ENCODE measurements at places on chromosomes 5 and 9.
A peak's percentile ranks its signal among the peaks of the same experiment; 100 is the strongest.

DNA sequence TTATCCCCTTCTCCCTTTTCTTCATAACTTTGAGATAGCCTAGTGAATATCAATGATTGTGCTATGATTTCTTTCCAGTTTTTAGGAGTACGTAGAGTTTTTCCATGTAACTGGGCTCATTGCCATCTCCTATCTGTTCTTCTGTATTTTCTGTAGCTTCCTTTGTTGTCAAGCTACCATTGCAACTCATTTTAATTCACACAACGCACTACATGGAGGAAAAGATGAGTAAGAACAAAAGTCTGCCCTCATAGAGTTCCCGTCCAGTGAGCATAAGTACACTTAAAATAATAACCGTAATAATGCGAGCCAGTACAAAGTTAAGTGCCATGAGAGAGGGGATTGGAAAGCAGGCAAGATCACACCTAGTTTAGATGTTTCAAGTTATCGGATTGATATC lies 177.7 kb downstream of the PAM start:
- DNase-seq, result no peak

GRCh38 chr5:36561601-36562000 lies 44.8 kb upstream of the SLC1A3 start:
- DNase-seq, result no peak

GRCh38 chr5:133403741-133404364 lies 208.5 kb downstream of the FSTL4 start:
- no peak for DNase-seq

DNA sequence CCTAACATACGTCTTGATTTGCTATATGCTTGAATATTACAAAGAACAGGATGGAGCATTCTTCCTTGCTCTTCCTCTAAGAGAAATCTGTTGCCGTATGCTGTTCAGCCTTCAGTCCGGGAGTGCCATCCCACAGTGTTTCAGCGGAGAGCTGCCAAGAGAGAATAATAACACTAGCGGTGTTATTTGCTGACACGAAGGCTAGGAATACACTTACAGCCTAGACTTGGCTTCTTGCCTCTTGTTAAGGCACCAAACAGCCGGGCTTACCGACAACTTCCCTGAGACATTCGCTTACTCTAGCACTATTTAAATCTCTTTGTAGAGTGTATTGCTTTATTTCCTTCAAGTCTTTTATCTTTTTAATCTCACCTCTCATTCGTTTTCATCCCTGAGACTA lies 31.4 kb downstream of the KCTD16 start:
- no peak for DNase-seq

DNA sequence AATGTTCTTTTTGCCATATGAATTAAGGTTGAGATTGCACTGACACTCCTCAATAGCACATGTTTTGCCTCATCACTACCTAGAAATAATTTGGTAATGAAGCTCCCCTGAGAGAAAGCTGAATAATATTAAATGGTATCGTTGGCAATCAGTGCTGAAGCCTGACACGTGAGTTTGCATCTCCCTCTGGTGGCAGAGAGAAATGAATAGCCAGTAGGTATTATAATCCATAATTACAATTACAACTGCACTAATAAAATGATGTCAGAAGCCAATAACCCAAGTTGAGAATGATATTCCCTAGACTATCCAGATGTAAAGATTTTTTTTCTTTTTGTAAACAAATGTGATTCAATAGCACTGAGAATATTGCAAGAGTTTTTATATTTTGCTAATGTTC lies 700.3 kb downstream of the PTPRD start:
- DNase-seq, result no peak

DNA sequence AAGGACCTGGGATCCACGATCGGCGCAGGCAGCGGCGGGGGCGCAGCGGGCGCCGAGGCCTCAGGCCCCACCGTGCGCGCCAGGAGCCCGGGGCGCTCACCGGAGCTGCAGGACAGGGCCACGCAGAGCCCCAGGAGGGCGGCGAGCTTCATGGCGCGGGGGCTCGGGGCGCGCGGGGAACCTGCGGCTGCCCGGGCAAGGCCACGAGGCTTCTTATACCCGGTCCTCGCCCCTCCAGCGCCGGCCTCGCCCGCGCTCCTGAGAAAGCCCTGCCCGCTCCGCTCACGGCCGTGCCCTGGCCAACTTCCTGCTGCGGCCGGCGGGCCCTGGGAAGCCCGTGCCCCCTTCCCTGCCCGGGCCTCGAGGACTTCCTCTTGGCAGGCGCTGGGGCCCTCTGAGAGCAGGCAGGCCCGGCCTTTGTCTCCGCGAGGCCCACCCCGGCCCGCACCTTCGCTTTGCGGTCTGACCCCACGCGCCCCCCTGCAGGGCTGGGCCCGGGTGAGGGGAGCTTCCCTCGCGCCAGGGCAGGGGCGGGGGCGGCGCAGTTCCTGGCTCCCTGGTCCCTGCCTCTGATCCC lies at the start of gene SCGB3A1:
TSS of gene SCGB3A1 (minus strand) at position 189 of the 577 bp plus-strand sequence. CDS start at position 152, 37 bp downstream.
- DNase-seq, result no peak

- no peak for DNase-seq
These were observed 4.5 kb downstream of the NDUFS6 start for GRCh38 chr5:1805736-1806135.

DNA sequence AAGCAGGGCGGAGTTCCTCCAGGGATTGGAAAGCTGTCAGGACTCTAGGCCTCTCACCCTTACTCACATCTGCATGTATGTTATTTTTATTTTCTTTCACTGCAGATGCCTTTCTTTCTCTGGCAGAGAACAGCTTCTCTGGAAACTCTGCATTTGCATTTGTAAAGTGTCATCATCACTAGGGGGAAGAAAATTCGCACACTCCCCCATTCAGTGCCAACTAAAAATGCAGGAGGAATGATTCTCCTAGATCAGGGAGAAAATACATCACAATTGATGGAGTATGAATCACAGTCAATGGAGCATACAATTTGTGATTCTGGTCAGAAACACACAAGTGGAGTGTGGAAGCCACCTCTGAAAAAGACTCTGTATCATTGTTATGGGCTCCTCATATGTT lies 351.4 kb upstream of the FTMT start:
- no peak for DNase-seq

- no peak for DNase-seq
These were observed 83.0 kb downstream of the ZNF462 start for GRCh38 chr9:106945727-106946660.

GRCh38 chr5:86979811-86980411 lies 287.8 kb upstream of the RASA1 start:
- DNase-seq, result peak; percentile 49

DNA sequence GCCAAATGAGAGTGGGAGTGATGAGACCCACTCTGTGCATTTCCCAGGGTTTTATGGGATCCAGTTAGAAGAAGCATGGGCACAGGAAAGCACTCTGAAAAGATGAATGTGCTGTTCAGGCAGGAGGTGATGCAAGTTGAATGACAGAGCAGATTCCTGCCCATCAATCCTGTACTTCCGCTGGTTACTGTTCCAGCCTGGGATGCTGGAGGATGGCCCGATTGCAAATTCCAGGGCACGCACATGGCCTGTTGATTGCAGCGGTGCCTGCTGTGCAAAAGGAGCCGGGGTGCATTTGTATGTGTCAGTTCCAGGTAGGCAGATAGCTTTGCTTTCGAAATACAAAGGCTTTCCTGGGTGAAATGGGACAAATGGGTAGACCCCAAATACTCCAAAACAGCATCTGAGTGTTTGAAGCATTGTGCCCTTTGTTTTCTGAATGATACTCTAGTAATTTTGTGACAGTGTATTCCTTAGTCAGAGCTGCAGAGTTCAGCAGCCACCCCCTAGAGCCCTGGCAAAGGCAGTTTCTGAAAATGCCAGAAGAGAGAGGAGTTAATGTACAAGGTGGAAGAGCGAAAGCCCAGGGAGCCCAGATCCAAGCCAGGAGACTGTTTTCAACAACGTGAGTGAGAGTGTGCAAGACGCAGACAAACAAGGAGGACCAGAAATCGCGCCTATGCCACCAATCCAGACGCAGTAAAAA lies 454.2 kb upstream of the CLINT1 start:
- DNase-seq, result no peak

GRCh38 chr5:35679357-35679756 lies 61.7 kb downstream of the SPEF2 start:
- no peak for DNase-seq

DNA sequence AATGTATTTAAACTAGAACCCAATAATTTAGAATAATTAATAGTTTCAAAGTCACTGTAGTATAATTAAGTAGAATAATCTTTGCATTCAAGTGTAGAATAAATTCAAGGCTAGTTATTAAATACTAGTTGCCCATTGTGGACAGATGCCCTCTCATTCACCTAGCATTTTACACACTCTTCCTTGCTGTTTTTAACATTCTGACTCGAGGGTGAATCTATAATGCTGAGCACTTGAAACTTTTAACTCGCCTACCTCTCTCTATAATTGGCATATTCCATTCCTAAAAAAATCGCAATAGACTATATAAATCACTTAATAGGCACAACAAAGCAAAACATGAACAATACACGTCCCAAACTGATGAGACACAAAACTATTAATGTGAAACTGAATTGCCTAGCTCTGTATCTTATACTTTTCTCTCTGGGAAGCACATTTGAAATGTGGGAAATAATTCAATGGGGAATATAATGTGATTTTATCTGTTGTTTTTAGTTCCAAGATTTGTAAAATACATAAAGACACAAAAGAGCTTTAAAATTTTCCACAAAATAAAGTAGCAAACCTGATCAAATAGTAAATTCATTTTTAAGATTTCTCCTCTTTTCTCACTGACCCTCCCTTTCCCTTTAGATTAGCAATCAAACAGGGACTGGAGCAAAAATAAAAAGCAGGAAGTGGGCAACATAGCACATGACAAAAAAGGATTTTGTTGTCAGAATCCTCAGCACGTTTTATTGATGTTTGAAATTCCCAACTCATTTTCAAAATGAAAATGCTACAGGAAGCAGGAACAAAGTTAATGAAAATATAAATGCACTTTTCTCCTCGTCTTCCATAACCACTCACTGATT lies 295.6 kb downstream of the PDE4D start:
- DNase-seq, result no peak

GRCh38 chr9:36337865-36338264 lies 62.2 kb downstream of the RNF38 start:
- no peak for DNase-seq

DNA sequence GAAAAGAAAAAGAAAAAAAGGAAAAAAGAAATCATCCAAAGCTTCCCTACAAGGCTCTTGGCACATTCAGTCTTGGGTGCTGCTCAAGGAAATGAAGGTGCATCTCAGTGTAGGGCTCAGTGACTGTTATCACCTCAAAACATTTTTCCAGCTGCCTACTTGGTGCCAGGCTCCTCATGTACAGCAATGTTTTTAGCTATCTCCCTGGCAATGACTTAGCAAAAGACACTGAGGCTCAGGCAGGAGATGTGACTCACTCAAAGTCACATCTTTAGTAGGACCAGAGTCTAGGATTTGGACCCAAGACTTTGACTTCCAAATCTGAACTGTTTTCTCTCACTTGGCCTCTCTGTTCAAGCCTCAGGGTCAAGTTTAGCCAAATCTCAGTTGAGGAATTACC lies 264.2 kb downstream of the CRB2 start:
- DNase-seq, result no peak

DNA sequence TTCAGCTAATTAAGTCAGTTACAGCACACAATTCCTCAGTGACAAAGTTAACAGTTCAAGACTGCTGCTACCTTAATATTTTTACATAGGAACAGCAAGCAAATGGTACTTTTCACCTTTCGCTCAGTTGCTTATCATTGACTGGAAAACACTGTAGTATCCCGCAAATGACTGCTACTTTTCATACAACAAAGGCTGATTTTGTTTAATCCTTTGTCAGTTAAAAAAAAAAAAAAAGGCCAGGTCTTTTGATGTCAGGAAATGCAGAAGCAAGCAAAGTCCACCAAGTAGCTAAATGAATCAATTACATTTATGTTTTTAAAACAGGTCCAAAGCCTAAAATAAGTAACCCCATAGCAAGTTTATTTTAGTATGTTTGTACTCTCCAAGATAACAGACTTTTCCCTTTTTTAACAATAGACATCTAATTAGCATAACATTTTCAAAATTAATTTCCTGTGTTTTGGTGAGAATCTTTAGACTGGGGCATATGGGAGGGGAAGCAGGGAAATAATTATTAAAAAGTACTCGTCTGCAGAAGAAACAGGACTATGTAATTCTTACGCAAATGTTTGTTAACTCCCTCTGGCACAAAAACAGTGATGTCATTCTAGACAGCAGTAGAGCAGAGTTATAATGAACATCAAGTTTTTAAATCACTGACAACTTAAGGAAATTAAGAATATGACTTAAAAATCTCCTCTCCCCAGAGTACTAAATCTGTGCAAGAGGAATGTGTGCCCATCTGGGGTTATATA lies 9.6 kb downstream of the PFDN1 start:
- DNase-seq, result no peak

- no peak for DNase-seq
These were observed 526.4 kb downstream of the CTNND2 start for GRCh38 chr5:11377896-11378295.

- no peak for DNase-seq
These were observed 8.7 kb upstream of the GFRA3 start for GRCh38 chr5:138282920-138283742.

GRCh38 chr5:148939676-148940075 lies 113.3 kb downstream of the ADRB2 start:
- DNase-seq, result peak; percentile 14

GRCh38 chr9:19492775-19493173 lies 84.0 kb downstream of the ACER2 start:
- DNase-seq, result no peak

GRCh38 chr5:82106756-82107155 lies 134.9 kb downstream of the ATG10 start:
- no peak for DNase-seq

GRCh38 chr9:3007326-3007725 lies 163.4 kb upstream of the PUM3 start:
- no peak for DNase-seq
